ENCODE measurements at places on chromosomes 3 and 15.

- no peak for DNase-seq
Observed at GRCh38 chr15:40873694-40874561, at the start of gene RHOV. Gene RHOV, minus strand, starts transcription at chr15:40874234. Its CDS starts 95 bp downstream, at chr15:40874139.

DNA sequence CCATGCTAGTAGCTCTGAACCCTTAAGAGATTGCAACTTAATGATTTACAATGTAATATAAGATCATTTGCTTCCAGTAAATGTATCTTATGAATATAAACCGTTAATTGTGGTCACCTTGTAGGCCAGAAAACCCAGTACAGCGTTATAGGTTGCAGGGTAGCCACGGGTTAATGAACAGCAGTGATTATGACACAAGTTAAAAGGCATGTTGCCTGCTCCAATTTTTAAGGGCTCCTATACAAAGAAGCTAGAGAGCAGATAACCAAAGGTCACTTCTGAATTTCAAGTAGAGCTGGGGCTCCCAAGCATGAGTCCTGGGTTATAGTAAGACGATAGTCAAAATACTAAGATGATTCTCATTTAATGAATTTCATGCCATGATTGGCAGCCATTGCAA lies 13.5 kb downstream of the GUCA1C start:
- no peak for DNase-seq

GRCh38 chr15:82228750-82229149 lies 33.8 kb downstream of the EFL1 start:
- no peak for DNase-seq

- DNase-seq, result no peak
Observed at GRCh38 chr15:25268166-25268565, 170.7 kb downstream of the UBE3A start.

- no peak for DNase-seq
Observed at GRCh38 chr15:79682285-79682684, 214.5 kb downstream of the MTHFS start.

DNA sequence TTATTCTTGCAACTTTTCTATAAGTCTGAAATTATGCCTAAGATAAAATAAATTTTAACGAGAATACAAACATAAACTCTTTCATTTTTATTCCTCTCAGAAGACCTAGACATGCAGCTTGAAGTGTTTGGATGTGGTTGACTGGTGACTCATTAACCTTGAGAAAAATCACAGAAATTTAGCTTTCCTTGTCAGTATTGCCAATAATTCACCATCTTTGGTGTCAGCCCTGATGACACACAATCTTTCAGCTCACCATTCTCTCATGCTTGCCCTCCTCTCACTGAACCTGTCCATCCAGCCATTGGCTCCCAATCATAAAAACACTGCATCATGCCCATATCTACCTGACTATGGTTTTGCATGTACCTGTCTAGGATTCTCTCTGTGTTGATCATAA lies 22.6 kb upstream of the TNFAIP8L3 start:
- DNase-seq, result no peak

DNA sequence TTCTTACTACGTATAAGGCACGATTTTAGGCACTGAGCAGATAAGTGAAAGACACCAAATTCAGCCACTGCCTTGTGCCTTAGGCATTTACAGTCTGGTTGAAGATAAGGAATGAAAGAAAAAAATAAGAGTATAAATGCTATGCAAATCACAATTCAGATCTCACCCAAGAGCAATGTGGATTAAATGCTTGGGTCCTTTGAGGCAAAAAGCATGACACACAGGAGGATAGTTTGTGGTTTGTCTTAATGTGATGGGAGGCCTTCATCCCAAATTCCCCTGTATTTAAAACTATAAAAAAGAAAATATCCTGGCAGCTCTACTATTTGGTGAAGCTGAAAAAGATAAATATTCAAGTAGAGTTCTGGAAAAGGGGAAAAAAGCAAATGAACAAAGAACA lies 79.8 kb downstream of the TGFBR2 start:
- no peak for DNase-seq

DNA sequence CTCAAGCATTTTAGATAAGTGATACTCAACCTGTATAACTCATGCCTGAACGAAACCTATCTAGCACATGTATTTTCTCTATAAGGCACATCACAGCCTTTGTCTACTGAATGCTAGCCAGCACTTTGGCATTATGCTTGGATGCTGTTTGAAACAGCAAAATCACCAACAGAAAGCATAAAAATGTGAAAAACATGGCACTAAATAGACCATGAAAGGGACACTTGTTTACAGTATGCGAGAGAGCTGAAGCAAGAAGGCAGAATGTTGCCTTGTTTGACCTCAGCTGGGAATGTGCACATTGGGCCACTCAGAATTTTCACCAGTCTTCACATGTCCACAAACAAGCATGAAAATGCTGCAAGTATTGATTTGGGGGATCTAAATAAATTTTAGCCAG lies 59.5 kb downstream of the MINDY2 start:
- no peak for DNase-seq

DNA sequence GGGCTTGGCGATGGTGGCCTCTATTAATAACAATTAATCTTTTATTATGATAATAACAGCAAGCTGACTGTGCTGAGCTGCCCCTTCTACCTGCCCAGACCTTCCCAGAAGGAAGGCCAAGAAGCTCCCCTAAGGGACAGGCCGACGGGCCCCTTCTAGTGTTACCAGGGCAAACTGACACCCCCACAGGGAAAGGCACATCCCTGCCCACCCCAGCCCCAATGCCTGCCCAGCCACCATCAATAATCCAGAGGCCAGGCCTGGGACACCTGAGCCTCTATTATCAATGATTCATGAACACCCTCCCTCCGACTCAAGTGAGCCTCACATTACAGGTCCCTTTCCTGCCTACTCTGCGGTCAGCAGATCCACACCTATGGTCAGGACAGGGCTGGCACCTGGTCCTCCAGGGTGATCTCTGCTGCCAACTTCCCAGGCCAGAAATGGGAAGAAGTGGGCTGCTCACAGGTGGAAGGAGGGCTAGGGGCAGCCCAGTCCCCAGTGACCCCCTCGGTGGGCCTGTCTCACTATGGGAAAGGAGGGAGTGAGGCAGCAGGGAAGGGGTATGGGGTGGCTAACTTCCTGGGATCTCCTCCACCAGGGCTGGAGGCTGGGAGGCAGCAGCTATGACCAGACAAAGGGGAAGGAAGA lies 1.8 kb downstream of the TWF2 start:
- DNase-seq, result no peak

DNA sequence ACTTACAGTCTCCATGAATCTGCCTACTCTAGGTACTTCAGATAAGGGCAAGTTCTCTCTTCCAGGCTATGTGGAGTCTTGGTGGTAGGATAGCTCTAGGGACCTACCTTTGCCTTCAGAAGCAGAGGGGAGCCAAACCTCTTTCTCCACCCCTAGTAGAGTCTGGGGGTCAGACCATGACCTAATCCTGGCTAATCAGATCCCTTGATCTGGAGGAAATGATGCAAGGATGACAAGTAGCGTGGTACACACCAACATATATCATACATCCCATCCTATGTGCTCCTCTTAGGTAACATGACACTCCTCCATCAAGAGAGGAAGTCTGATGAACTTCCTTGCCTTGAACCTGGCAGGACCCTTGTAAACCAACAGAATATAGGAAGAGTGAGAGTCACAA lies 15.4 kb upstream of the PLA2G4F start:
- DNase-seq, result no peak

GRCh38 chr15:27967541-27967940 lies 131.6 kb downstream of the OCA2 start:
- no peak for DNase-seq

DNA sequence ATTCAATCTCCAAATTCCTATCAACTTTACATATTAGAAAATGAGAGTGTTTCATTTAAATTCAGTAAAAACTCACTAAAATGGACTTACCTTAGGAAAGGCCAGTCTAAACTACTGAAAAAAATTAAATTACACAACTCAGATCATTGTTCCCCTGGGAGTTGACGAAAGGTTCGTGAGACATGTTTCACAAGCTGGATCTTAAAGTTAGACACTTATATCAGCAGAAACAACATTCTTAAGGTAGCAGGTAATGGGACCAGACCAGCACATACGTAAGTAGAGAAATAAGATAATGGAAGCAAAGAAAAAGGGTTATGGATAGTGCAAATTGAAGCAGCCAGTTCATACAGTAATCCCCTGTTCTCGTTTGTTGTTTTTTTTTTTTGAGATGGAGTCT lies 8.9 kb downstream of the RFX7 start:
- no peak for DNase-seq

- DNase-seq, result no peak
Observed at GRCh38 chr15:93862791-93863190, 368.6 kb upstream of the MCTP2 start.

- DNase-seq, result no peak
Observed at GRCh38 chr15:79582650-79583049, 150.5 kb downstream of the MINAR1 start.

- no peak for DNase-seq
Observed at GRCh38 chr3:79369306-79369705, 398.5 kb downstream of the ROBO1 start.

GRCh38 chr3:13693441-13693840 lies 144.5 kb downstream of the FBLN2 start:
- DNase-seq, result no peak
